ENCODE measurements at places on chromosomes 7 and 10.
A peak's percentile ranks its signal among the peaks of the same experiment; 100 is the strongest.

DNA sequence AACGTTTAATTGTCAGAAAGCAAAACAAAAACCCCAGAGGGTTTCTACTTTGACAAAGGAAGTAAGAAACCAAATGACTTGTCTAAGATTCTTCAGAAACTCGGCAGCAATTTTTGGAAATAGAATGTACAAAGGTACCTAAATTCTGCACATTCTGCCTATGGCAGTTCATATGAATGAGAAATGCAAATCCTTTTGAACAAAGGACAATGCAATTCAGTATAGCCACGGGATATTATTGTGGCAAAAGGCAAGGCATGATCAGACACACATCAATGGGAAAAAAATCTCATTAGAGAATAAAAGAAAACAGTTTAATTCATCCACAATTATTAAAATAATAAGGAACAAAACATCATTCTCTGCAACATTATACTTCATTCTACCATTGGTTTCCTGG lies 93.4 kb downstream of the SEMA3C start:
- peak; percentile 81 for DNase-seq

GRCh38 chr10:132549371-132549770 lies 11.8 kb downstream of the INPP5A start:
- DNase-seq = no peak

GRCh38 chr7:3995187-3995586 lies 686.9 kb upstream of the FOXK1 start:
- DNase-seq = no peak

DNA sequence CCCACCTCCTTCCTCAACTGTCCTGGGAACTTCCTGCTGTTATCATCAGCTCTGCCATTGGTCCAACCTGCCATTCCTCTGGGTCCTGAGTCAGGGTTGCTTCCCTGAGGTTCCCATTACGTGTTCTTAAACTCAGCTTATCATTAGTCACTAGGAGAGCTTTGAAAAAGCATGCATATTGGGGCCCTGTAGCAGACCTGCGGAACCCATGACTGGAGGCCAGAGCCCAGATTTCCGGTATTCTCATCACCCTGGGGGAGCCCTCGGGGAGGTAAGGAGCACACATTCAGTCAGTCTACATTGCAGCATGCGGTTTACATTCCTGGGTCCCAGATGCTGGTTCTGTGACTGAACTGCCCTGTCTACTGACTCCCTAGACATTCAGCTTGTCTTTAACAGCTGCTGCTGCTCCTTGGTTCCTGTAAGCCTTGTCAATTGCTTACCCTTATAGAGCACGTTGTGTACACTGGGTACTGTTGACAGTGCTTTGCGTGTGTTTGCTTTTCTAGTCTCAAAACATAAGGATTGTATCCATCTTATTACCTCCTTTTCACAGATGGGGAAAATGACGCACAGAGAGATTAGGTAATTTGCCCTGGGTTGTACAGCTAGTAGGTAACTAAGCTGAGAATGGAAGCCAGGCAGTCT lies 12.8 kb downstream of the CDHR3 start:
- no peak for DNase-seq

- DNase-seq = no peak
Observed at GRCh38 chr7:32395168-32395567, 95.0 kb downstream of the LSM5 start.

DNA sequence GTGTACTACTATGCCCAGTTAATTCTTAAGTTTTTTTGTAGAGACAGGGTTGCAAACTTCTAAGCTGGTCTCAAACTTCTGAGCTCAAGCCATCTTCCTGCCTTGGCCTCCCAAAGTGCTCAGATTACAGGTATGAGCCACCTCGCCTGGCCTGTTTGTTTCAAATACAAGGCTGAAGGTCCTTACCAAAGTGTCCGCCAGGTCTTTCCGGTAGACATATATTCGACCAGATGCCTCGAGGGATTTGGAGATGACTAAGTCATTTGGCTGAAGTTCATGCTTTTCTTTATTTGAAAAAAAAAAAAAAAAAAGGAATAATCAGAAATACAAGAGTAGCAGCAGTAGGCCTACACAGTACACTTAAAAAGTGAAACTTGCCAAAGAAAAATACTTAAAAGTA lies 204.5 kb upstream of the CDCA7L start:
- no peak for DNase-seq

- DNase-seq = peak; percentile 28
Observed at GRCh38 chr10:125375210-125375609, 214.8 kb upstream of the CTBP2 start.

DNA sequence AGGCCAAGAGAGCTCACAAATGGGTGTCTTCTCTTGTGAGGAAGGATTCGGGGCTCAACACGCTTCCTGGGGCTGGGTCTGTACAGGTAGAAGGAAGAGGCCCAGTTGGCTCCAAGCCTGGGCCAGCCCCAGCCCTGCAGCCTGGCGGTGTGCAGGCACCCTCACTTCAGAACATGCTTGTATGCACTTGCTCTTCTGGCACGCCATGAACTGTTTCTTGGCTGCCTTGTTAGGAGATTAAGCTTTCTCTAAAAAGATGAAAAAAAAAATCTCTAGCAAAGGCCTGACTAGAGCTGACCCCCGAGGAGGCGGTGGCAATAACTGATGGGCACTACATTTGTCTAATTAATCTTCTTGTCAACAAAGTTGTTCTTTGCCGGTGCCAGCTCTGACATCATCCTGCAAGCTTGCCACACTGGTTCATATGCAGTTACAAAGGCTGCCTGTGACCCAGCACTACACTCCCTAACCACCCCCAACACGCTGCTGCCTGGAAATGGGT lies 94.7 kb downstream of the WDR11 start:
- DNase-seq = peak; percentile 98

DNA sequence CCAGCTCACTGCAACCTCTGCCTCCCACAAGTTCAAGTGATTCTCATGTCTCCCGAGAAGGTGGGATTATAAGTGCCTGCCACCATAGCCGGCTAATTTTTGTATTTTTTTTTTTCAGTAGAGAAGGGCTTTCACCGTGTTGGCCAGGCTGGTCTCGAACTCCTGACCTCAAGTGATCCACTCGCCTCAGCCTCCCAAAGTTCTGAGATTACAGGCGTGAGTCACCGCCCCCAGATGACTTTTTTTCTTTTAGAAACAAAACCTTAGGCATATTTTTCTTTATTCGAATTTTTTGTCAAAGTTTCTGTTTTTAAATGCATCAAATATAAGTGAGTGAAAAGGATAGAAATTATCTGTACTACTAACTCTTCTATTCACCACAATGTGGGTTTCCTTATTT lies 113.1 kb downstream of the LRRC4 start:
- no peak for DNase-seq

DNA sequence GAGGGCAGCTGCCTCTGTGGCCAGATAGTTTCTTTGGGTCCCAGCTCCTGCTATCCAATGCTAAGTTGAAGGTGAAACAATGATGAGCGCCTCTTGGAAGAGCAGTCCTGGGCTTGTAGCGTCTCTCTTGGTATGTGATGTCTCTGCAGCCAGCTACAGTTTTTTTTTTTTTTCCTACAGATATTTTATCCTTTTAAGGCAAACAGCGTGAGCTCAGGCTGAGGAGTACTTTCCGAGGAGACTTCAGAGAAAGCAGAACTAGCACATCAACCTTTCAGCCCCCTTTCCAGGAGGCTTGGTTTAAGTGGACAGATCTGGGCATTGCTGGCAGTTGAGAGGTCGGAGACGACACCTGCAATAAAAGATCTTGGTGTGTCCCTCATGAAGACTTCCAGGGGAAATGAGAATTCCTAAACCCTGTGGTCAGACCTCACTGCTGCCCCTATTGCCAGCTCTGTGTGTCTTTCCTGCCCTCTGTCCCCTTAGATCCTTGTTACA lies 9.1 kb downstream of the PRKG1 start:
- no peak for DNase-seq

DNA sequence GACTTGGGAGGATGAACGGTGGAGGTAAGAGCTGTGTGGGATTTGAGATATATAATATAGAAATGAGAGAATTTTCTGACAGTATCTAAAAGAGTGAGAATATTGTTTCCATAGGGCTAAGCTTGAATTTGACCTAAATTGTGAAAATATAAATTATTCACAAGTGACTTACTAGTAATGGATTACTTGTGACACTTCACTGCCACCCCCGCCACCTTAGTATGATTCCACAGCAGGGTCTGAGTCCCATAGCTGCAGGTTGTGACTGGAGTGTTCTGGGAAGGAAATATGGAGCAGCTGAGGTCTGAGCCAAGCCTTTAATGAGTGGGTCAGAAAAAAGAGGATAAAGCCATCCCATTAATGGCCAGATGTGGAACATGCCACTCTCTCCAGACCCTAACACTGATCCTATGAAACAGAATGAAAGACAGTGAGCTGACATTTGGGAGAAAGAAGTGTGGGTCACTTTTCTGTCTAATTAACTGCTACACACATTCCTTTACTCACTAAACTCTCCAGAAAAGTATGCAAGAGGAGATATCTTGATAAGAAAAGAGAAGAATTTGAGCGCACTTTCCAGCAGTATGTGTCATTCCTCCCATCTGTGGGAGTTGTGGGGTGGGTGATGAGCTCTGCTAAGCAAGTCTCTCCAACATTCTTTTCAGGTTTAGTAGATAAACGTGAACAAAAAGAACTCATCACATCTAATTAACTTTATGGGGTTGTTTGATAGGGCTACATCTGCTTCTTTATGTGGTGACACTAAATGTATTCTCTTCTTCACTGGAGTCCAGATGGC lies 1193.4 kb downstream of the SORCS3 start:
- no peak for DNase-seq

- DNase-seq = no peak
Observed at GRCh38 chr10:31554556-31554955, 235.5 kb downstream of the ZEB1 start.

DNA sequence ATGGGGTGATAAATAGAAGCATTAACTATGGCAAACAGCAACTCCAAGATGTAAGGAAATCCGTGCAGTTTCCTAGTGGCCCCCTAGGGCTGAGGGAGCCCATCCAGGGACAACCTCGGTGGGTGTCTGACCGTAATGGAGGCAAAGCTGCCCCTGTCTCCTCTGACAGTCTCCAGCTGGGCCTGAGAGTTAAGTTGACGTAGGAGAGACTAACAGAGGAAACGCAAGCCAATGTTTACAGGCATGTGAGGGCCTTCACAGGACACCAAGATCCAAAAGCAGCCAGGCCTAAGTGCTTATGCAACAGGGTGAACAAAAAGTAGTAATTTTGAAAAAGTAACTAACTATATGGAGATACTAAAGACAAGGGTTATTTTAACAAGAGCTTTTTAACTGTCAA lies 330.0 kb upstream of the C7orf33 start:
- no peak for DNase-seq

Measured in pons (tissue), 1 donor.